ENCODE measurements at places on chromosomes 12 and 14. TPM values are rescaled to one million over a fixed set of nuclear protein-coding genes. Genes with fewer than 3 reads are reported as not detected.

The GPR162 gene
- 0.29 TPM for total RNA-seq

DNA sequence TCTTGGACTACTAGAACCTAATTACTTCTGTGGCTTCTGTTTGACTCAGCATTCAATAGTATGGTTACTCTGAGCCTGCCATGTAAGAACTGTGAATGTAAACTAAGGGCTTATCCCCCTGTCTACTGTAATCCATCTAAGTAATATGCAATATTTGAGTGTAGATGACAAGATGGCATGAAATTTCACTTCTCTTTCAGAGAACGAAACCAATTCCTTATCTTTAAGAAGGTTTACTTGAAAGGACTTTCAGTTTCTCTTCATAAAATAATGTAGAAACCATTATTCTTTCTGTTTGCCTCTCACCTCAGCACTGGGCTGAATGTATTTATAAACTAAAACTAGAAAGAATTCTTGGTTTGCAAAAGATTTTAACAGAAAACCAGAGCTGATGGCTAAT lies 60.4 kb upstream of the ARID2 start:
- no peak for DNase-seq
- peaks cover 11% of the 10 kb centered on the region for H3K36me3 ChIP-seq
- peak overlapping the region; percentile 69 for H3K4me3 ChIP-seq
- H3K27me3 ChIP-seq = no peaks in the 10 kb centered on the region
- H3K4me1 ChIP-seq = peaks cover 39% of the 10 kb centered on the region

GRCh38 chr12:105332925-105333324 lies 2.4 kb downstream of the C12orf75 start:
- no peaks in the 10 kb centered on the region for H3K27me3 ChIP-seq
- peak overlapping the region; percentile 58 for H3K4me3 ChIP-seq
- H3K27ac ChIP-seq = peak overlapping the region; percentile 19
- peaks cover 82% of the 10 kb centered on the region for H3K4me1 ChIP-seq
- no peak for DNase-seq

- H3K4me1 ChIP-seq = peaks cover 10% of the 10 kb centered on the region
- DNase-seq = no peak
- peak overlapping the region; percentile 68 for H3K27ac ChIP-seq
- H3K4me3 ChIP-seq = peak overlapping the region; percentile 88
- H3K27me3 ChIP-seq = peaks cover 29% of the 10 kb centered on the region
Measured at GRCh38 chr12:51270951-51271518, 820 bp upstream of the SMAGP start.

DNA sequence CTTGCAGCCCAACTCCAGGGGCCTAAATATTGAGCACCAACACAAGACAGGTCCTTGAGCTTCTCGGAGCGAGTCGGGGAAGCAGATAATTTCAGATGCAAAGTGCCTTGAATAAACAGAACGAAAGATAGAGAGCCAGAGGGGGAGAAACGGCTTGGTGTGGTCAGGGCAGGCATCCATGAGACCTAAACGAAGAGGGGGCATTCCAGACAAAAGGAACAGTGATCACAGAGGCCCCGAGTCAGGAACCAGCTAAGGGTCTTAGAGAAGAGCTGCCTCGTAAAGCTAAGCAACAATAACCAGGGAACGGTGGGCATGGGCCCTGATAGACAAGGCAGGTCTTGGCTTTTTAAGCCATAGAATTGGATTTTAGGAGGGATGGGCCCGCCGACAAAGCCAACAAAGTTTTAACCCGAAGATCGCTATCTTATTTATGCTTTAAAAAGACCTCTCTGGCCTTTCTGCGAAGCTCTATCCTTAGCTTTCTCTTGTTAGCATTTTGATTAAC lies 421 bp upstream of the ACADS start:
- peak overlapping the region; percentile 94 for H3K4me3 ChIP-seq
- H3K4me1 ChIP-seq = peaks cover 25% of the 10 kb centered on the region
- no peaks in the 10 kb centered on the region for H3K27me3 ChIP-seq
- peak overlapping the region; percentile 65 for H3K27ac ChIP-seq

DNA sequence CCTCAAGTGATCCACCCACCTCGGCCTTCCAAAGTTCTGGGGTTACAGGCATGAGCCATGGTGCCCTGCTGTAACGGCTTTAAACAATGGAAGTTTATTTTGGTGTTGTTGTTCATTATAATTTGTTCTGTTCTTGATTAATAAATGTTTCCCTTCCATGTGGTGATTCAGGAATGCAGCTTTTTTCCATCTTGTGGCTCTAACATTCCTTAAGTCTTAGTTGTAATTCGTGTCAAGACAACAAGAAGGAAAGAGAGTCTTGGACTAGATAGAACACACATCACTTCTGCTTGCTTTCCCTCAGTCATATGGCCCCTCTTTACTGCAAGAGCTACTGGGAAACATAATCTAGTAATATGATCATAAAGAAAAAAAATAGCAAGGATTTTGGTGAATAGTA lies 211.6 kb downstream of the SLC6A15 start:
- H3K27ac ChIP-seq = no peak overlapping the region
- H3K4me3 ChIP-seq = no peak overlapping the region
- no peak for DNase-seq

DNA sequence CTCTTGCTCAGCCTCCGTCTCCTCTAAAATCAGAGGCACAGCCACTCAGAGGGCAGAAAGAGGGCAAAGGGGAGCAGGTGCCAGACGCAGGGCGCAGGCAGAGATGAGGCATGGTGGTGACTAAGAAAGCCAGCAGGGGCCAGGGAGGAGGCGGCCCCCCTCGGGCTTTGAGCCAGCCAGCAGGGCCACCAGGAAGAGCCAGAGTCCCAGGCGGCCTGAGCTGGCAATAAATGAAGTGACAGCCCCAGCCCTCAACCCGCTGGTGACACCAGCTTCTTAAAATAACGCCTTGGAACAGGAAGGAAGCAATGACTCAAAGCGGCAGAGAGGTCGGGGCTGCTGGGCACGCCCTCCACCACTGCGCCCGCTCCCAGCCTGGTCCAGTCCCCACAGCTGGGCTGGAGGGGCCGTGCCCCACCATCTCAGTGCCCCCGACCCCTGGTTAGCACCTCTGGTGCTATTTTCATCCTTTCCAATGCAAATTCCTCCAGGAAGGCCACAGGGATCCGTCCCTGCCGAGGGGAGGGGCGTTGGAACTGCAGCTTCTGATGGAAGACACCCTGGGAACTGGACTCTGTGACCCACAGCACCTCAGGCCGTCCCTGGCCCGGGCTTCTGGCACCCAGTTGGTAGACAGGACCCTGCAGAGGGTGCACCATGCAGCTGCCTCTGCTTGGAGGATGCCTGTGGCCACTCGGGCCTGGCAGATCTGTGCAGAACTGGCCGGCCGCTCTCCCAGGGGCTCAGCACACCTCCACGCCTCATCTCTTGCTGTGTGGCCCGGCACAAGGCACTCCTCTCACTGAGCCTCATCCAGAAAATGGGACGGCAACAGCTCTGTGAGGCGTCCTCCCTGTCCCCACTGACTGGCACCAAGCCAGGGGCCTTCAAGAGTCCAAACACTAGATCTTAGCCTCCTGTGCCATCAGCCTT lies 113.7 kb downstream of the NCOR2 start:
- H3K4me3 ChIP-seq = peak overlapping the region; percentile 39
- peak overlapping the region; percentile 55 for H3K27ac ChIP-seq
- peaks cover 44% of the 10 kb centered on the region for H3K4me1 ChIP-seq

- H3K4me3 ChIP-seq = no peak overlapping the region
- no peaks in the 10 kb centered on the region for H3K36me3 ChIP-seq
- DNase-seq = no peak
- H3K27ac ChIP-seq = no peak overlapping the region
- H3K4me1 ChIP-seq = no peaks in the 10 kb centered on the region
- H3K27me3 ChIP-seq = no peaks in the 10 kb centered on the region
Measured at GRCh38 chr12:99911081-99911480, 73.7 kb downstream of the ANKS1B start.

- H3K27me3 ChIP-seq = peaks cover 3% of the 10 kb centered on the region
- no peaks in the 10 kb centered on the region for H3K36me3 ChIP-seq
- H3K27ac ChIP-seq = no peak overlapping the region
Measured at GRCh38 chr12:513446-513845, 53.7 kb downstream of the B4GALNT3 start.

- H3K27ac ChIP-seq = no peak overlapping the region
- no peaks in the 10 kb centered on the region for H3K36me3 ChIP-seq
Measured at GRCh38 chr12:101671157-101671791, 26.2 kb upstream of the CHPT1 start.
